ENCODE measurements at places on chromosomes 7 and 10. TPM values are rescaled to one million over a fixed set of nuclear protein-coding genes. Genes with fewer than 3 reads are reported as not detected.
A peak's percentile ranks its signal among the peaks of the same experiment; 100 is the strongest.

GRCh38 chr7:35480806-35481205 lies 214.1 kb downstream of the HERPUD2 start:
- no peak for DNase-seq

DNA sequence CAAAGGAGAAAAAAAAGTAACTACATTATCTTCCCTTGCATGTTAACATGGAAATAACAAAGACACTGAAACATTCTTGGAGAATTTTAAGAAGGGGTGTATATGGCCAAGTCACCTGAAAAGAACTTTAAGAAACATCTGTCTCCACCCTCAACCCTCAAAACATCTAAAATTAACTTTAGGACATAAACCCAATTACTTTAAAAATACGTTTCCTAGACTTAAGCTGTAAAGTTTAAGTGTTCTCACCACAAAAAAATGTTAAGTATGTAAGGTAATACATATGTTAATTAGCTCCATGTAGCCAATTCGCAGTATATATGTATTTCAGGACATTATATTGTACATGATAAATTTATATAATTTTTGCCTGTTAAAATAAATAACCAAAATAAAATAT lies 71.1 kb upstream of the GLCCI1 start:
- DNase-seq = peak; percentile 6

- DNase-seq = no peak
Measured at GRCh38 chr7:42359946-42360345, 122.9 kb upstream of the GLI3 start.

DNA sequence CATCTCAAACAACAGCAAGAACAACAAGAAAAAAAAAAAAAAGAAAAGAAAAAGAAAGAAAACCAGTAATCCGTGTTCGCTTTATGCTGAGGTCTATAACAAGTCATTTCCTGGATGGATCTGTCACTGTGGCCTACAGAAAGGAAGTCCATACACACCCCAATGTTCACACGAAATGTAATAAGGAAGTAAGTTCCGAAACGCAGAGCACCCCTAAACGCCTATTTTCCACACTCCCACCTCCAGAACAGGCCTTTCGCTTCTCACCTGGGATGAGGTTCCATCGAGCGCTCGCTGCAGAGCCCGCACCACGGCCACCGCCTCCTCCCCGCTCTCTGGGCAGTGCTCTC lies 735 bp downstream of the ZNF394 start:
- DNase-seq = peak; percentile 16

DNA sequence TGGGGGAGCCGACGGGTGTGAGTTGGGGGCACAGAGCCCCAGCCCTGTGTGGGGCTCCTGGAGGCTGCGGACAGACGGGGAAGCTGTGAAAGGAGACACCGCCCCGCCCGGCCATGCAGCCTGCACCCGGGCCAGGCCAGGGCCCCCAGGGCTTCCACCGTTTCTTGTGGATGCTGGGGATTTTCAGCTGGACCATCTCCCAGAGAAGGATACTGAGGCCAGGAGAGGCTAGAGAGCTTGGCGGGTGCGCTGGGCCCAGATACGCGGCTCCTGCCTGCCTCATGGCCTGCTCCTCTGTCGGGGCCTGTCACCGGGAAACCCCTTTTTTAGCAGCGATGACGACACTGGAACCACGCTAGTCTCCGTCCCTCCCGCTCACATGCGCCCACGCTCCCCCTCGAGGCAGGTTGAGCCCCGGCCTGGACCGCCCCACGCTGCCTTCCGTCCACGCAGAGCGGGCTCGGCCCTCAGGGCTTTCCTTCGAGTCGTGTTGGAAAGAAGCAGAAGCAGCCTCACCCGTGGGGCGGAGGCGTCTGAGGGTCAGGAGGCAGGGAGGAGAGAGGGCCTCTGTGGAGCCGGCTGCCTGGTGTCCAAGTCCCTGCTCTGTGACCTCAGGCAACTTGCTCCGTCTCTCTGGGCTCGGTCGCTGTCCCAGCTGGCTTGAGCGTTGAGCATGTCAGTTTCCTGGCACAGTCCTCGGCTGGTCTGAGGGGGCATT lies 11.7 kb downstream of the TMEM184A start:
- no peak for DNase-seq

DNA sequence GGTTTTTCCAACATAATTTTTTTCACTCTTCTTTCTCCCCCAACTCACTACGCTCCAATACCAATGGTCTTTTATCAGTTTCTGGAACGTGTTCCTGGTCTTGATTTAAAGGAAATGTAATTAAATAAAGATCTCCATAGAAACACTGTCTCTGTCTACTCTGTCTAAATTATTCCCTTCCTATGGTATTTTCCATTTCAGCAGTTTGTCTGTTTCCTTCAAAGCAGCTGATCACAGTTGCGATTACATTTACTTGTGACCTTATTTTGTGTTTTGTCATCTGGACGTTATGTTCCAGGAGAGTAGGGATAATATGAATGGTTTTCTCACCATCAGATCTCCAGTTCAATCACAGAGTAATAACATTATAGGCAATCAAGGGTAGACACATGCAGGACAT lies 359.2 kb downstream of the NRG3 start:
- DNase-seq = no peak

GRCh38 chr10:116780691-116781205 lies 38.4 kb upstream of the HSPA12A start:
- no peak for DNase-seq

DNA sequence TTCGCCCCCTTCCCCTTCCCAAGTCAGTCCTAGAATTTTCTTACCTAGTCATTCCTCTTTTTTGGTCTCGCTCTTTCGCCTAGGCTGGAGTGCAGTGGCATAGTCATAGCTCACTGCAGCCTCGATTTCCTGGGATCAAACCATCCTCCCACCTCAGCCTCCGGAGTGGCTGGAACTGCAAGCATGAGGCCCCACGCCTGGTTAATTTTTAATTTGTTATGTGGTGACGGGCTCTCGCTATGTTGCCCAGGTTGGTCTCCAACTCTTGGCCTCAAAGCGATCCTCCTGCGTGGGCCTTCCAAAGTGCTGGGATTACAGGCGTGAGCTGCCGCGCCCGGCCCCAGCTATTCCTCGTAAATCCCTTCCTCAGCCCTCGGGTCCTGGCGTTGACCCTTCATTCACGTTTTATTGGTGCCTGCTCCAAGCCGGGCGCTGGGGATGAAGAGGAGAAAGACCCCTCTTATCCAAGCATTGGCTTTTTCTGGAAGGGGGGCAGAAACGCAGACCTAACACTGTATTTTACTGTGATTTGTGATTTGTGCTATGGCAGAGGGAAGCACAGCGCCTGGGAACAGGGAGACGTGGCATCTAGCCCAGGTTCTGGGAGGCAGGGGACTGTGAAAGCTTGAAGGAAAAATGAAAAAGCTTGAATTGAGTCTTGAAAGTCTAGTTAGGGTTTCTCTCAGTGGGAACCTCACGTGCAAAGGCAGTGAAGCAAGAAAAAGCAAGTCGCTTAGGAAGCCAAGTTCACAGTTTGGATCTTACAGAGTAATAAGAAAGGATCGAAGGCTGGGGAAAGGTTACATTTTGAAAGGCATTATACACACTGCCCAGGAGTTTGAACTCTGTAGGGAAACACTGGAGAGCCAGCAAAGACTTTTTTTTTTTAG lies 516 bp downstream of the ZNHIT1 start:
- no peak for DNase-seq

DNA sequence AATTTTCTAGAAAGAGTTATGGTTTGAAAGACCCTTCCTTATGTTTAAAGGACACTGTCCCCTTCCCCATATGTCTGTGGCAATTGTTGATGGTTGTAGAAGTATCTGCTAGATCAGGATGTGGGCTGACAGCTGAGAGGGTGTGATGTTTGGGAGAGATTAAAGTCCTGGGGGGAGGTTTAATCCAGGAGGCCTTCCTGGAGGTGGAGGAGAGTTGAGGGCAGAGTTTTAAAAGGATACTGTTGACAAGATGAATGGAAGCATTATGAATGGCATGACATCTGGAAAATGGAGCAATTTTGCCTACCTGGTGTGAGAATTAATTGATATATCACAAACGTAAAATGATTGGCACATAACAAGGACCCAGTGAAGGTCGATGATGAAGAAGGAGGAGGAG lies 32.9 kb upstream of the SMC3 start:
- no peak for DNase-seq

GRCh38 chr10:88926566-88927415 lies 25.8 kb downstream of the ACTA2 start:
- DNase-seq = peak; percentile 86

- DNase-seq = no peak
Measured at GRCh38 chr7:27641581-27642230, 21.0 kb downstream of the HIBADH start.

- no peak for DNase-seq
Measured at GRCh38 chr7:142319970-142320369, 62.1 kb upstream of the PRSS58 start.

- DNase-seq = peak; percentile 24
Measured at GRCh38 chr10:98170249-98171117, 36.0 kb downstream of the R3HCC1L start.

DNA sequence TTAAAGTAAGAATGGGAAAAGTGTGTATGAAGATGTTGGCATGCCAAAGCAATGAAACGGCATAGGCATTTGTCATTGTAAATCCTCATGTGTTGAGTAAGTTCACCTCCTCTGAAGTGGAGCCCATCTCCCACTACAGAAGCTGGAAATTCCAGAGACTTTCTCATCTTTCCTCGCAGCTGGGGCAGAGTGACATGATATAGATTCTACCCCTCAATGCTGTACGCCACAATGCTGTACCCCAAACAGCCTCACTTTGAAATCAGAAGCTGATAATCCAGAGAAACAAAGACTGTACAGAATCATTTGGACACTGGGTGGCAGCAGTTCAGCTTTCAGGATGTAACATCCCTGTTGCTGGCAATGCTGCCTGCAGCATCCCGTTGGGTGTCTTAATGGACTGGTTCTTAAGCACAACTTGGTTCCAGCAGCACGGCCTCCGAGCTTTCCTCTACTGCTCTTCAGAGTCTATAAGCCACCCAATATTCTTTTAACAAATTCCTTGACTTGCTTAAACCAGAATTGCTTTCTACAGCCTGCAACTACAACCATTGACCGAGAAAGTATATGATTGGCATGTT lies 18.8 kb downstream of the ZC3HAV1L start:
- peak; percentile 44 for DNase-seq

DNA sequence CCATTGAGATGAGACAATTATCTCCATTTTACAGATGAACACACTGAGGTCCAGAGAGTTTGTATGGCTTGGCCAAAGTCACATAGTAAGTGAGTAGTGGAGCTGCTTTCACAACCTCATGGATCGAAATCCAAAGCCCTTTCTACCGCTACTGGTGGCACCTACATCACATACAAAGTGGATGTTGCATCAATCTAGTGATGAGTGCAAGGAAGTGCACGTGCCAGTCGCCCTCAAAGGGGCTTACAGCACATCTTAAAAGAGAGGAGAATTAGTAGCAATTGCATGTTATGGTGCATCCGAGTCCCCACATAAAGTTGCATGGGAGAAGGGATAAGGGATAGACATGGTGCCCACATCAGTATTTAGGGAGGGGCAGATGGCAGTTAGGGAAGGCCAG lies 31.0 kb upstream of the GPR26 start:
- no peak for DNase-seq

- DNase-seq = no peak
Measured at GRCh38 chr7:34207810-34208209, 302.5 kb downstream of the BMPER start.

GRCh38 chr10:117318909-117319308 lies 56.3 kb downstream of the PDZD8 start:
- DNase-seq = no peak

DNA sequence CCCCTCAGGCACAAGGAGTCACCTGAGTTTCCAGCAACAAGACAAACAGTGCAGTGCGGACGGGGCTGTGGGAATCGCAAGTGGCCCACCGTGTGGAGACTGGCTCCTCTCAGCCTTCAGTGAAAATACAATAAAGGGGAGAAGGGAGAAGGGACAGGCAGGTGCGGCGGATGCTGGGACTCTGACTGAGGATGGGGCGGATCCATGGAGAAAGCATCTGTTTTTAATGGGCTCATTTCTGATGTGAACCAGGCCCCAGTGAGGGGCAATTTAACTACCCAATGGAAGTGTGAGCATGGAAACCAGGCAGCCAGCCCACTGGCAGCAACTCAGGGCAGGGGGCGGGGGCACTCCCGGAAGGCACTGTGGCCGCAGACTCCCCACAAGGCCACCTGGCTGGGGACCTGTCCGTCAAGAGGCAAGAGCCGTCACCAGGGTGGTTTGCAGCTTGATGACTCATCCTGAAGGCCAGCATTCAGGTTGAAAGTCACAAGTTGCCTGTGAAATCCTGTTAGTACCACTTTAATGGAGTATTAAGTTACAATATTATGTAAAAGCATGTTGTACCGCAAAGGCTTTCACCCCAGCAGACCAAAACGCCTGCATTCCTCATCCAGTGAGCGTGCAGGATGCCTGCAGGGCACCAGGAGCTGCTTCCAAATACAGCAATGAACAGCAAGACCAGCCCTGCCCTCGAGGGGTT lies 476.4 kb downstream of the PTPRN2 start:
- no peak for DNase-seq

The FAS gene
- 32.6 TPM for total RNA-seq

The CCL24 gene
- not detected for total RNA-seq

The THSD7A gene
- 3.5 TPM for total RNA-seq

The ATAD1 gene
- total RNA-seq = 72.5 TPM

The TSPAN33 gene
- total RNA-seq = 6.5 TPM

The FKBP9 gene
- 199 TPM for total RNA-seq
